ENCODE measurements at places on chromosomes 1 and 21. TPM values are rescaled to one million over a fixed set of nuclear protein-coding genes. Genes with fewer than 3 reads are reported as not detected.

DNA sequence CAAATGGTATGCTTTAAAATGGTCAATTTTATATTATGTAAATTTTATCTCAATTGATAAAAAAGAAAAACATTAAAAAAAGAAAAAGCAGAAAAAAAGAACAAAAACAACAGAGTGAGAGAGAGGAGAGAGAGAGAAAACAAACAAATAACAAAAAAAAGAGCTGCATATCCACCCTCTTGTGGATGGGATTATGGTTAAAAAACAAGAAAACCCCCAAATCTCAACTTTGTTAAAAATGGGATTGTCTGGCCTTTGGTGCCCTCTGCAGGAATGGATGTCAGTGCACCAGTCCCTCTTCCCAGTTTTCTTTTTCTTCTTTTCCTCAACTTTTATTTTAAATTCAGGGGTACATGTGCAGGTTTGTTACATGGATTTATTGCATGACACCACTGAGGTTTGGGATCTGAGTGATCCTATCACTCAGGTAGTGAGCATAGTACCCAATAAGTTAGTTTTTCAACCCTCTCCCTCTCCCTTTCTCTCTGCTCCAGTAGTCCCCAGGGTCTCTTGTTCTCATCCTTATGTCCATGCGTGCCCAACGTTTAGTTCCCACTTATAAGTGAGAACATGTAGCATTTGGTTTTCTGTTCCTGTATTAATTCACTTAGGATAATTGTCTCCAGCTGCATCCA lies 28.1 kb downstream of the RNF187 start:
- no peak for DNase-seq

DNA sequence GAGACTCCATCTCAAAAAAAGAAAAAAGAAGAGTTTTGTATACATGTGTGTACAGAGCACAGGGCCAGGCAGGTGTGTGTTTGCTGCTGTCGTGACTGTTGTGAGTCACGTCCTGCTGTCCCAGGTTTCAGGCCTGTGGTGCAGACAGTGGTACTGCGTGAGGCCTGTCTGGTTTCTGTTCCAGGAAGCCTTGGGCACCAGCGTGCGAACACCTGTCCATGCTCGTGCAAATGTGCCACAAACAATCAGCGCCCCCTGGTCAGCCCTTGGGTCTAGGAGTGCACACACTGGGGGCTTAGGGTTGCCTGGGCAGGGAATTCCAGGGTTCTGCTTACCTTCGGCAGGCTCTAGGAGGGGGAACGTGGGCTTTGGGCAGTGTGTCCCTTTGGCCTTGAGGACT lies 16.9 kb downstream of the GPR157 start:
- no peak for DNase-seq

- no peak for DNase-seq
Measured at GRCh38 chr21:33401630-33401992, 1.6 kb upstream of the IFNGR2 start.

DNA sequence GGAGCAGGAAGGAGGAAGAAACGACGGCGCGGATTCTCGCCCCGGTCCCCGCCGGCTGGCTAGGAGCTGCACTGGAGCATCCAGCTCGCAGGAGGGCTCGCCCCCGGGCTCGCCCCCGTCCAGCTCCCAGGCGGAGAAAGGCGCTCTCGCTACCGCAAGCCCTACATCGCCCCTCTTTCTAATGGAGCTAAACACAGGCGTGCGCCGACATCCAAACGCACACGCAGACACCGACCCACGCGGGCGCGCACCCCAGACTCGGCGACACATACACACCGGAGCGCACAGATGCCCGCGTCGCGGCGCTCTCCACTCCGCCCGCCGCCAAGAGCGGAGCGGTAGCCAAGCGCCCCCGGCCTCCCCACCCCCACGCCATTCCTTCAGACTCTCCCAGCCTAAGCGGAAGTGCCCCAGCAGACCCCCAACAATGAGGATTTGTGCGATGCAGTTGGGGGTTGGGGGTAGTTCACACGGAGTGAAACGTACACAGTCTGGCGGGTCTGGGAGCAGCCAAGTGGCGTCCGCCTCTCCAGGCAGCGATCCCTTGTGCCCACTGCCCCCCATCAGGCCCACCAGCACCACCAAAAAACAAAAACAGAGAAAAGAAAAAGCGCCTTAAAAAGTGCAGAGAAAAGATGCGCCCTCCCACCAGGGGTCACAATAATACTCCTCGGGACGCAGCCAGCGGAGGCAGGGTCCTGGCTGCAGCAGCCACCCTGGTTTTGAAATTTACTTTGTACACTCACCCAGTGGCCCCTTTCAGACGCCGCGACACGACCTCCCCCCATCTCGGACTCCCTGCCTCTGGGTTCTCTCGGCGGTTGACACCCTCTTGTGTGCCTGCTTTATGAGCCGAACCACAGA lies 1.4 kb downstream of the DAB1 start:
- peak; percentile 41 for DNase-seq

FCGR3A gene
- total RNA-seq = 23.0 TPM

GRCh38 chr1:87942165-87942564 lies 613.5 kb downstream of the LMO4 start:
- DNase-seq = no peak

GRCh38 chr1:156656806-156657740 lies 15.2 kb downstream of the BCAN start:
- DNase-seq = peak; percentile 88

- no peak for DNase-seq
Measured at GRCh38 chr1:81549588-81550127, 251.1 kb upstream of the ADGRL2 start.

GRCh38 chr1:207089627-207090355 lies 1.1 kb downstream of the C4BPB start:
- DNase-seq = no peak

CYP4Z1 gene
- 0.86 TPM for total RNA-seq

SAMSN1 gene
- 1.3 TPM for total RNA-seq

- DNase-seq = no peak
Measured at GRCh38 chr1:7372477-7373120, 398.5 kb upstream of the VAMP3 start.

PCP4 gene
- total RNA-seq = 3.0 TPM

- no peak for DNase-seq
Measured at GRCh38 chr1:74772945-74773344, 40.0 kb downstream of the TYW3 start.

TNFAIP8L2 gene
- 1.5 TPM for total RNA-seq

CLDN17 gene
- total RNA-seq = not detected

GRCh38 chr1:61708953-61709907 lies 15.7 kb downstream of the TM2D1 start:
- no peak for DNase-seq

DNA sequence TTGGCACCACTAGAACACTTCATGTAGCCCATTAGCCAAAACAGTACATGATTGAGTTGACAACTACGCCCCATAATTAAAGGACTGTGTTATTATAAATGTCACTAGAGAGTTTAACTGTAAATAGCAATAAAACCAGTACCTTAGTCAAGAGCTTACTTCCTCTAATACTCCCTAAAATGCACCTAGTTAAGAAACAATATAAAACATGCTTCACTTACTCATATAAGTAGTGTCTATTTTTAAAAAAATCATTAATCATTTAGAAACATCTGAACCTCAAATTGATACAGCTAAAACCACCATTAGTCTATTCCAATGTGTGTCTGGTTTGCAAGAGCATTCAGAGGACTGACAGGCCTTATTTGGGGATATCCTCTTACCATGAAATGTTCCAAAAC lies 25.3 kb downstream of the PTP4A2 start:
- DNase-seq = no peak

DNA sequence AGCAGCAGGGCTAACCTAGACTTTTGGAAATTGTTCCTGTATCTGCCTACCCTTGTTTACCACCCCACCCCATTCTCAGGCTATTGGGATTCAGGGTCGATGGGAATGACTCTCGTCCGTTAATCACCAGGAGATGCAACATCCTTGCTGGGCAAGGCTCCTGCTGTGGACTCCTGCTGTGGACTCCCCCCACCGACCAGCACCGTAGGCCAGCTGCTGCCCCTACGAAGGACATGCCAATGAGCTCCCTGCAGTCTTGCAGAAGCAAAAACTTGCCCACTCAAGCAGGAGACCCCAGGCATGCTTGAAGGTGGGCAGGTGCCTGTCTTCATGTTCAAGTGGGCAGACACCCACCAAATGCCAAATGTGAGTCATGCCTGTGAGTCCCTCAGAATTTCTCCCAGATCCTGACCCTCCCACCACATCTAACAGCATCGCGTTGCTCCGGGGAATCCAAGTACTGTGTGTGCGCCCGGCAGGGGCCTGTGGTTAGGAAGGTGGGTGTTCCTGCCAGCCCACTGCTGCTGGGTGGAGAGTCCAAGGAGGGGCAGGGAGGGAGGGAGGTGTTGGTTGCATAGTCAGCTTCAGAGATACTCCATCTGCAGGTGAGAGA lies 41.7 kb upstream of the SOX13 start:
- no peak for DNase-seq

KRTAP13-2 gene
- not detected for total RNA-seq

DNA sequence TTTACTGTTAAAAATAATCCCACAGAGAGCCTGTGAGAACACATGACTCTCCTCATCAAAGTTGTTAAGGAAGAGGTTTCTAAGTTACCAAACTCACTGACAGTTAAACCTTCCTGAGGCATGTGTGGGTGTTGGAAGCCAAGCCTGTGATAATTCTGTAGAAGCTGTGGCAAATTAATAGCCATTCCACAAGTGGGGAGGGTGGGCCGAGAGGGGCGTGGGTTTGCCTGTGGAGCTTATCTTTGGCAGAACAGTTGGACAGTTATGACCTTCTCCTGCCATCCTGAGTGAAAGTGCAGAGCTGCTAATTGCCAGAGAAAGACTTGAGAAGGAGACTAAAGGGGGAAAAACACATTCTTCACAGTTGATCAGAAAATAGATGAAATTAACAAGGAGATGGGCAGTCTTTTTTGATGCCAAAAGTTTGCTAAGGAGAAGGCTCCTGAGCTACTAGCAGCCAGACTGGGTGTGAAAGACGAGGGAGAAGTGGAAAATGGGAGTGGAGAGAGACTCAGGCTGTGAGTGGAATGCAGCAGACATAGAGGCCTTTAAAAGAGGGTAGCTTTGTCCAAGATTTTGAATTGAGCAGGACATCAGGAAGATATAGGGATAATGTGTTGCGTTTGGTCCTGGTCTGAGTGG lies 1.6 kb upstream of the PLA2G2C start:
- no peak for DNase-seq

C1orf210 gene
- not detected for total RNA-seq

DNA sequence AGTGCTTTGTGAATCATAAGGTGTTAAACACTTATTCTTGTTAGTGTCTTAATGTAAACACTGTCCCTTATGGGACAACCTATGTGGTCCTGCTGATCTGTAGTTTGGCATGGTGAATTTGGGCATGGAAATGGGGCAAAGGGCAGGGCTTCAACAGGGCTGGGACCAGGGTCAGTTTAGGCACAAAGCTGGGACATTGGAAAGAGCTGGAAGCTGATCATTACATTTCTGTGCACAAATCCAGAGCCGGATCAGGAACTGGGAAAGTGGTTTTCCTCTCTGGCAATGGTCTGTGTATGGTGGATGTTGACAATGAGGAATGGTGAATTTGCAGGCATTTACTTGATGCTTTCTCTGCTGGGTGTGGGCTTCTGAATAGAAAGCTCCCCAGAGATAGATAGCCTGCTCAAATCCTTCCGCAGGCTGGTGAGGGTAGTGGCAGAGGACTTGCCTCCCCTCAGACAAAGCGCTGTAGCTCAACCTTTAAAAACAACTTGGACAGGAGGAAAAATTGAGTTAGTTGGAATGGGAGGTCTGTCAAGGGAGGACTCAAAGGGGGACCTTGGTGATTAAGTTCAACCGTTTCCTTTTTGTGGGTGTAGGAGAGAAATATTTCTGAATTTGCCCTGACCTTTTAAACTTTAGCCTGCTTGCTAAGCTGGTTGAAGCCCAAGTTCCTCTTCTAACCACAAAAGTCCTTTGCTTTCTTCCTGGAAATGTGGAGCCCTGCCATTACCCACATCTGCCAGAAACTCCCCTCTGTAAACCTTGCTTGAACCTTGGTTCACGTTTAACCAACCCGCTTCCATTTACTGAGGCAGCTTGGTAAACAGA lies 35.3 kb downstream of the HLX start:
- DNase-seq = no peak

MAGI3 gene
- total RNA-seq = 4.7 TPM

- DNase-seq = no peak
Measured at GRCh38 chr1:188302746-188303145, 1474.0 kb downstream of the PLA2G4A start.

FMO3 gene
- total RNA-seq = 1.2 TPM

NRIP1 gene
- total RNA-seq = 15.4 TPM

EFNA3 gene
- 0.75 TPM for total RNA-seq

CXADR gene
- total RNA-seq = 21.1 TPM

KCNK2 gene
- 0.27 TPM for total RNA-seq

DNA sequence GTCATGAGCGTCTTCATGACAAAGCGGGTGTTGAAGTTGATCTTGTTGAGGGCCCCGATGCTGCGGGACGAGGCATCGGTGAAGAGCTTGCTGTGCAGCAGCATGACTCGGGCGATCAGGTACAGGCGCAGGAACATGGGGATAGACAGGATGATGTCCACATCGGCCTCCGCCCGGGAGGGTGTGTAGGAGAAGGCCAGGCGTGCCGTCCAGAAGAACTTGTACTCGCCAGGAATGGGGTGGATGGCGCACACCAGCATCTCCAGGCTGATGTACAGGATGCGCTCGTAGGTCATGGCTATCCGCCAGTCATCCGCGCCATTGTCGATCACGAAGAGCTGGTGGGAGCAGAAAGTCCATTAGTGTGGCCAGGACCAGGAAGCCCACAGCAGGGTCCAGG lies 98.0 kb downstream of the KCNN3 start:
- no peak for DNase-seq

DNA sequence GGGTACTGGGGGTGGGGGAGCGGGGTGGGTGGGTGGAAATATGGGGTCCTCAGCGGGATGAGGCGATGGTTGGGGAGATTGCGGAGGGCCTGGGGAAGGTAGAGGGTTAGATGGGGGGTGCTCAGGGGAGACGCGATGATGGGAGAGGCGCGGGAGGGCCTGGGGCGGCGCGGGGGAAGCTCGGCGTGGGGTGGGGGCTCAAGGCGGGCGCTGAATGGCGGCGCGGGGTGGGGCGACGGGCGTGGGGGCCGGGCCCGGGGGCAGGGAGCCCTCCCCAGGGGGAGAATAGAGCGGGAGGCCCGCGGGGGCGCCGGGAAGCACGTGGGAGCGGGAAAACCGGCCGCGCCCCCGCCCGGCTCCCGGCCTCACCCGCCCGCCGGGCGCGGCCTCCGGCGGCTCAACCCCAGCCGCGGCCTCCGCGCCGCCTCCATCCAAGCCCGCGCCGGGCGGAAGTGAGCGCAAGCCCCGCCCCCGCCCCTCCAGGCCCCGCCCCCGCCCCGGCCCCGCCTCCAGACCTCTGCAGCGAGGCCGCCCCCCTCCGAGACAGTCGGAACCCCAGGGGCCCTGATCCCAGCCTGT lies at the start of gene FAAP20:
TSS of gene FAAP20 (minus strand) at position 454 of the 579 bp plus-strand sequence. CDS start at position 431, 23 bp downstream.
- DNase-seq = peak; percentile 82

KCNE2 gene
- total RNA-seq = not detected

ARPC5 gene
- 32.9 TPM for total RNA-seq
